Activated T-cell treated with anti-CD3 and anti-CD28 coated beads, Interleukin-2, amount 50 U/mL, for 24 hours (primary cell): ENCODE measurements at places on chromosomes 7 and 10.
A peak's percentile ranks its signal among the peaks of the same experiment; 100 is the strongest.

DNA sequence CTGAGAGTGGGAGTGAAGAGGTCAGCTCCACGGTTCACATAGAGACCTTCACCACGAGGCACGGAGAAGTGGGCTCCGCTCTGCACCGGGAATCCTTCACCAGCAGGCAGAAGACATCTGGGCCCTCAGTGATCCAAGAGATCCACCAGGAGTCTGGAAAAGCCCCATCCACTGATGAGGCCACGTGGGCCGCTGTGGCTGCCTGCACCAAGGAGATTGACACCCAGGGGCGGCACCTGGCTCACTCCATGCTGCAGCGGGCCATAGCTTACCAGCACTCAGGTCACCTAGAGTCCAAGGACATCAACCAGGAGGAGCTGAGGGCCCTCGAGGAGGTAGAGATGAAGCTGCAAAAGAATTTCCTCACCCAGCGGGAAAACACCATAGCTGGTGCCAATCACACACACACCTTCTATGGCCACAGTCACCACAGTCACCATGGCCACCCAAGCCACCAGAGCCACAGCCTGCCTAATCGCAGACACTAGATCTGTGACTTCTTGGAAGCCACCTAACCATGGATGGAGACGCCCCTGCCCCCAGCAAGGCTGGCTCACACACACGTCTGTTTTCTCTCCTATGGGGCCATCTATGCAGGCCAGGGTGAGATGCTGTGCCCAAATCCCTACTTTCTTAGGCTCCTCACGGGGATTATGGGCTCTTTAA lies 694 bp downstream of the C10orf62 start:
- no peaks in the 10 kb centered on the region for H3K4me1 ChIP-seq
- H3K4me3 ChIP-seq, result no peak overlapping the region
- H3K27ac ChIP-seq, result no peak overlapping the region

- H3K4me1 ChIP-seq, result peaks cover 77% of the 10 kb centered on the region
- no peaks in the 10 kb centered on the region for H3K27me3 ChIP-seq
- H3K36me3 ChIP-seq, result peaks cover 74% of the 10 kb centered on the region
- DNase-seq, result peak; percentile 23
- no peak overlapping the region for H3K4me3 ChIP-seq
- H3K27ac ChIP-seq, result peak overlapping the region; percentile 75
Observed at GRCh38 chr7:55483046-55483445, 89.3 kb downstream of the VOPP1 start.

DNA sequence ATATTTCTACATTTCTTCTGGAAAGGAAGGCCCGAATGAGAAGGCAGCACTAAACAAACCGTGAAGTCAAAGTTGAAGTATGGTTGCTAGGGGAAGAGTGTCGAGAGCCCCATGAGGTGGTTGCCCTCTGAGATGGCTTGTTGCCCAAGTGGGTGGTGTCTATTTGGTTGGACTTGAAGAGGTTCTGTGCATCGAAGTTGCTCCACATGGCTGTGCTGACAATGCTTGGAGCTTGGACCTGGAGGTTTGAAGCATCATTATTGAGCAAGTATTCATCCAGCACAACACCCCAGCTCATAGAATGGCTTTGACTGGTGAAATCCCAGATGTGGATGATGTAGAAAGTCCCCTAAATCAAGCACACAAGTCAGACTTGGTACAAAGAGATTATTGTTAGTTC lies 165.2 kb upstream of the CDCA7L start:
- H3K36me3 ChIP-seq, result no peaks in the 10 kb centered on the region
- H3K27ac ChIP-seq, result no peak overlapping the region
- no peak overlapping the region for H3K4me3 ChIP-seq
- H3K27me3 ChIP-seq, result peaks cover 18% of the 10 kb centered on the region

DNA sequence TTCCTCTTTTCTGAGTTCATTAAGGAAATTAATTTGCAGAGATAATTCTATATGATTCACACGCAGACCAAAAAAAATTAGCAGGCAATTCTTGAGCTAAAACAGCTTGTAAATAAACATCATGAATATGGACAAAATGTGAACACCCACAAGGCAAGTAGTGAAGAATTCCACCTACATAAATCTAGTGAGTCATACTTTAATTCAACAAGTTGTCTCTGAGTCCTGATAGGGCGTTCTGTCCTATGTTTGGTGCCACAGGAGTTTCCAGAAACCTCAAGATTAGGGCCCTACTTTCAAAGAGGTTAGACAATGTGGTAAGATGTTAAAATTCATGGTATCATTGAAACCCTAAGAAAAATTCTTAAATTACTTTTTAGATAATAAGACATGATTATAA lies 122.3 kb downstream of the SGMS1 start:
- no peak overlapping the region for H3K27ac ChIP-seq
- DNase-seq, result no peak
- H3K36me3 ChIP-seq, result peaks cover 16% of the 10 kb centered on the region
- no peak overlapping the region for H3K4me3 ChIP-seq
- H3K4me1 ChIP-seq, result peaks cover 74% of the 10 kb centered on the region
- no peaks in the 10 kb centered on the region for H3K27me3 ChIP-seq

DNA sequence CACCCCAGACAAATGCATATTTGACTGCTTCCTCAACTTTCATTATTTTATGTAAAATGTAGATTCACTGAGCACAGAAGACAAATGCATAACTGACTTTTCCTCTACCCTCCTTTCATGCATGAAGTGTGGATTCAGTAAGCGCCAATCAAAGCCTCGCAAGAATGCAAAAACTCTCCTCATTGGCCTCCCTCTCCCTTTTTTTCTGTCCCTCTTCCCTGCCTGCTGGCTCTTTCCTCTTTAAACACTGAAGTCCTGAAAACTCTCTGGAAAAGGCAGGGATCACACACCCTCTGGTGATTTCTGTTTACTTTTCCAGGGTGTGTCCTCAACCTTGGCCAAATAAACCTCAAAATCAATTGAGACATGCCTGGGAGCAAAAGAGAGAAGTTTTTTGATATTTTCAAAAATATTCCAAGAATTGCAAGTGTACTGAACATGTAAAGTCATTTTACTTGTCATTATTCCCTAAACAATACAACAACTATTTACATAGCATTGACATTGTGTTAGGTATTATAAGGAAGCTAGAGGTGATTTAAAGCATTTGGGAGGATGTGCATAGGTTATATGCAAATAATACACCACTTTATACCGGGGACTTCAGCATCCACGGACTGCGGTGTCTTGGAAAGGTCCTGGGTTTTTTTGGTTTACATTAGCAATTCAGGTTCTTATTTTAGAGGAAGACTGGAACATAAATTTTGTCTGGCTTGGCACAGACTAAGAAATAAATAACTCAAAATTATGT lies 71.4 kb downstream of the SEC61G start:
- no peaks in the 10 kb centered on the region for H3K36me3 ChIP-seq
- H3K4me1 ChIP-seq, result no peaks in the 10 kb centered on the region
- no peak for DNase-seq
- H3K4me3 ChIP-seq, result no peak overlapping the region

DNA sequence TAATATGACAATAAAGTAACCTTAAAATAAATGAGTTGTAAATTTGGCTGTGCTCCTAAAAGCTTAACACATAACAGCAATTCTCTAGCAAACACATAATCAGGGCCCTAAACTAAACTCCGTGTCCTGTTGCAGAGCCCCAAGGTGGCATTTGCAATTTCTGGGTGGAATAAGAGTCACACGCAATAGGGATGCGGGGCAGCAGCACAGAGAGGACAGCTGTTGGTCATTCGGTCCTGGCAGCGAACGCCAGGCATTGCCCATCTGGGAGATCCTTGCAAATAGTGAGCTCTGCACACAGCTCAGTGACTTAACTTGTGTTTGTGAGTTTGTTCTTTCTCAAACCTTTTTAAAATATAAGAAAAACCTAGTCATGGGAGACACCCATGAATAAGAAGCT lies 25.7 kb downstream of the PAXIP1 start:
- DNase-seq, result no peak
- peaks cover 13% of the 10 kb centered on the region for H3K4me1 ChIP-seq
- no peak overlapping the region for H3K4me3 ChIP-seq
- H3K27ac ChIP-seq, result no peak overlapping the region
- peaks cover 82% of the 10 kb centered on the region for H3K36me3 ChIP-seq

GRCh38 chr7:92988051-92988450 lies 129.7 kb downstream of the SAMD9 start:
- DNase-seq, result no peak
- no peaks in the 10 kb centered on the region for H3K4me1 ChIP-seq
- H3K27me3 ChIP-seq, result peaks cover 26% of the 10 kb centered on the region
- no peaks in the 10 kb centered on the region for H3K36me3 ChIP-seq

- no peaks in the 10 kb centered on the region for H3K36me3 ChIP-seq
- peak overlapping the region; percentile 84 for H3K27ac ChIP-seq
- H3K27me3 ChIP-seq, result no peaks in the 10 kb centered on the region
- peaks cover 83% of the 10 kb centered on the region for H3K4me1 ChIP-seq
- DNase-seq, result no peak
Observed at GRCh38 chr10:72245949-72246525, 27.7 kb upstream of the DDIT4 start.

DNA sequence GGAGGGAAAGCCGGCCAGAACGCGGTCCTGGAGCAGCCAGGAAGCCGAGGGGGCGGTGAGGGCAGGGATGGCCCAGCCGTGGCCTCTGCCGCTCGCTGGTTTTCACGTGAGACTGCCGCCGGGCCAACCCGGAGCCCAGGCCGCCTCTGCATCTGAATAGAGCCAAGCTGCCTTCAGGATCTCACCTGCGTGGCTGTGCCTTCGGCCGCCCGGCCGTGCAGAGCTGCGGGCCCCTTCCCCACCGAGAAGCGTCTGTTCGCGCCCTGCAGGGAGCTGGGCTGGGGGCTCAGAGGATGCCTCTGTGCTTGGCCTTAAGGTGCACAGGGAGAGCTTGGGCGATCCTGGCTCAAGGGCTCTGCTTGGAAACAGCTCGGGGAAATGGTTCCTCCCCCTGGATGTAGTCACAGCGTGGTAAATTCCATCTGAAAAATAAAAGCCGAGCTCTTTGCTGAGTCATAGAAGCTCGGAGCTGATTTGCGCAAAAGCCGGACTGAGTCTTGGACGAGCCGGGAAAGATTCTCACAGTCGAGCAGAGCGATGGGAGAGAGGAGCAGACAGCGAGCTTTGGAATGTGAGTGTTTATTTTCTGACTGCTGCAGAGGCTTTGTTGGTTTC lies at the start of gene JAKMIP3:
Gene JAKMIP3 (plus strand): TSS at position 456 of the 615 bp plus-strand sequence. CDS start 38,863 bp downstream, outside the sequence.
- peaks cover 8% of the 10 kb centered on the region for H3K4me1 ChIP-seq
- DNase-seq, result no peak
- H3K4me3 ChIP-seq, result peak within 1 kb of the TSS; percentile 29
- peaks cover 16% of the 10 kb centered on the region for H3K27me3 ChIP-seq
- no peaks in the 10 kb centered on the region for H3K36me3 ChIP-seq

- H3K36me3 ChIP-seq, result no peaks in the 10 kb centered on the region
- DNase-seq, result no peak
- no peak overlapping the region for H3K4me3 ChIP-seq
- no peak overlapping the region for H3K27ac ChIP-seq
- no peaks in the 10 kb centered on the region for H3K27me3 ChIP-seq
Observed at GRCh38 chr7:144955422-144955821, 119.6 kb upstream of the TPK1 start.

- H3K36me3 ChIP-seq, result peaks cover 54% of the 10 kb centered on the region
- H3K4me1 ChIP-seq, result peaks cover 60% of the 10 kb centered on the region
- peak overlapping the region; percentile 83 for H3K27ac ChIP-seq
Observed at GRCh38 chr7:100367676-100368613, 5.3 kb upstream of the PILRA start.

GRCh38 chr10:121741248-121741792 lies 143.1 kb upstream of the FGFR2 start:
- H3K36me3 ChIP-seq, result peaks cover 38% of the 10 kb centered on the region
- H3K27ac ChIP-seq, result no peak overlapping the region

GRCh38 chr10:1035201-1035600 lies 9.5 kb upstream of the IDI2 start:
- H3K4me3 ChIP-seq, result no peak overlapping the region
- no peaks in the 10 kb centered on the region for H3K27me3 ChIP-seq
- H3K27ac ChIP-seq, result no peak overlapping the region
- no peak for DNase-seq
- H3K36me3 ChIP-seq, result peaks cover 50% of the 10 kb centered on the region
- peaks cover 17% of the 10 kb centered on the region for H3K4me1 ChIP-seq

GRCh38 chr10:35819011-35819410 lies 176.9 kb upstream of the FZD8 start:
- H3K4me3 ChIP-seq, result no peak overlapping the region
- no peak overlapping the region for H3K27ac ChIP-seq
- H3K4me1 ChIP-seq, result no peaks in the 10 kb centered on the region
- DNase-seq, result no peak
- H3K36me3 ChIP-seq, result no peaks in the 10 kb centered on the region
- no peaks in the 10 kb centered on the region for H3K27me3 ChIP-seq

DNA sequence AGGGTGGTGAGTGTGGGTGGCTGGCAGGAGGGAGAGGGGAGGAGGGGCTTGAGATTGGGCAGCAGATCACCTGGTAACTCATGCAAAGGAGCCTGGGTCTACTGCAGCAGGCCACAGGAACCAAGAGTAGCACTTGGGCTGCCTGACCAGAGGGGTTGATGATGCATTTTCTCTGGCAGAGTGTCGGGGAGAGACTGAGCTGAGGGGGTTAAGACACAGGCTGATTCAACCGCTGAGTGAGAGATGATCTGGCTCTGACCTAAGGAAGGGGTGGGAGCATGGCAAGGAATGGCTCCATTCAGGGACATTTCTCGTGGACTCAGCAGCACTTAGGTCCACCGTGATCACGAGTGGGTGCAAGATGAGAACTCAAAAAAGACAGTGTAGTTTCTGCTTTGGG lies 115.5 kb upstream of the STK17A start:
- H3K4me1 ChIP-seq, result no peaks in the 10 kb centered on the region
- no peak overlapping the region for H3K4me3 ChIP-seq
- peaks cover 21% of the 10 kb centered on the region for H3K27me3 ChIP-seq
- no peak for DNase-seq
- H3K36me3 ChIP-seq, result no peaks in the 10 kb centered on the region

DNA sequence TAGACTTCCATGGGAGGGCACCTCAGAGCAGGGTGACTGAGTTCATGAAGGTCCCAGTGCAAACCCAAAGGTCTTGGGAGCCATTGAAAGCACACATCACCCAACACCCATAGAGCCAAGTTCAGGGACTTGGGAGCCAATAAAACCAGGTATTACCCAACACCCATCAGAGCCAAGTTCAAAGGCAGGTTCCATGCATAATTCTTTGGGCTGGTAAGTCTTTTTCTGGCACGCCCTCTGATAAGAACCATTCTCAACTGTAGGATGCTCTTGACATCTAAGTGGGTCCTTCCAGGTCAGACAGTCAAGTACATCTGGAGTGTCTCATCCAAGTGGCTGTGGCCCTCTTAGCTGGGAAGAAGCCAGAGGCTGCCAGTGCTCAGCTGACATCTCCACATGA lies 63.2 kb downstream of the EBF3 start:
- H3K27ac ChIP-seq, result no peak overlapping the region
- H3K4me3 ChIP-seq, result no peak overlapping the region
- H3K27me3 ChIP-seq, result peaks cover 47% of the 10 kb centered on the region
- no peaks in the 10 kb centered on the region for H3K36me3 ChIP-seq

DNA sequence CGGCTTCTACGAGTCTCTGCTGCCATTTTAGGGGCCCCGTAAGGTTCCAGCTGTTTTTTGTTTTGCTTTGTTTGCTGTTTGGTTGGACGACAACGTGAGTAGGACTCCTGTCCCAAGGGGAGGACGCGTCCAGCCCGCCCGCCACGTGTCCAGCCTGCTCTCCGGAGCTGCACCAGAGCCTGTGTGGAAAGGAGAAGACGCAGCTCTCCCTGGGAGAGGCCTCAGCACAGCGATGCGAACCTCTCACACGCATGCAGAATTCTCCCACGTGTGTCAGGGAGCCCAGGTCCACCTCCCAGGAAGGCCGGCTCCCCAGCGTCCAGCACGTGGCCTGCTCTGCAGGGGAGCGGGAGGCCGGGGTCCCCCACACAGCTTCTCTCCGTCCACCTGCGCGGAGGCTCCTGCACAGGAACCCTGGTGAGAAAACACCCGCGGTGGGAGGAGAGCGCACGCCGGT lies 36.4 kb upstream of the DNAJB6 start:
- H3K36me3 ChIP-seq, result no peaks in the 10 kb centered on the region
- no peak overlapping the region for H3K27ac ChIP-seq
- peaks cover 43% of the 10 kb centered on the region for H3K4me1 ChIP-seq
- H3K27me3 ChIP-seq, result no peaks in the 10 kb centered on the region
- no peak overlapping the region for H3K4me3 ChIP-seq
- DNase-seq, result no peak
